ENCODE measurements at places on chromosomes 4 and X.

DNA sequence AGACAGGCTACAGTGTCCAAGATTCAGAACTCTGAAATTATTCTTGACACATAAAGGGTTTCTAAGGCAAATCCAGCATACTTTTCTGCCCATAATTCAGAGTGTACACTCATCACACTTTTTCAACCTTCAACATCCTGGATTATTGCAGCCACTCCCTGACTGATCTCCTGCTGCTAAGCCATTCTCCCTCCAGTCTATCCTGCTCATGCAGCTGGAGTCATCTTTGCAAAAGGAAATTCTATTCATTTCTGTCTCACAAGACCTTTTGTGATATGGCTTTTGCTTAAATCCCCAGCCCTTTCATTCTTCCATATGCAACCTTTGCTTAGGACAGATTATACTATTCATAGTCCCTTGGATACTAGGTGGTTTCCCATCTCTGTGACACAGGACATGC is 236.1 kb upstream of the LDB2 start:
- DNase-seq = no peak

DNA sequence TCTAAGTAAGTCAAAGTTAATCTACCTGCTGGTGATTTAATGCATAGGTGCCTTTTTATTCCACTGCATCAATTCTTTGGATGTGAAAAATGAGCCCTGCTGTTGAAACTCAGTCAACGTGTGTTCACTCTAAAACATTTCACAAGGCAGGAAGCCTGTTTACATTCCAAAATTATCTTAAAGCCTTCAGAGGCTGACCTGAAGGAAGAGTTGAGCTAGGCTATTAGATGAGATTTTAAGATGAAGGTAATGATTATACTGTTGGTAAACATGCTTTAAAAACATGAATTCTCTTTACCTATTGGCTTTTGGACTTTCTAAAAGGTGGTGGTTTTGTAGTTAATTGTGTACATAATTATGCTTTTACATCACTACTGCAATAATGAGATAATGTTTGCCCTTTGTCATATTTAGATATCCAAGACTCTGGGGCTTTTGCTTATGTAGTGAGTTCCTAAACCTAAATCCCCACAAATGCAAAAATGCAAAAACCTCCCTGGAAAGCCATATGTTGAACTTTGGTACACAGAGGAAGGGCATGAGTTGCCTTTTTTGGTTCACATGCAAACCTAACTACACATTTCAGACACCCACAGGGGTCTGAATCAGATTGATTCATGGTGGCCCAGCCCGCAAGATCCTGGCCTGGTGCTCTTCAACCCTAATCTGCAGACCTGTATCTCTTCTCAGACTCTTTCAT is 92.3 kb downstream of the KLHL8 start:
- no peak for DNase-seq

DNA sequence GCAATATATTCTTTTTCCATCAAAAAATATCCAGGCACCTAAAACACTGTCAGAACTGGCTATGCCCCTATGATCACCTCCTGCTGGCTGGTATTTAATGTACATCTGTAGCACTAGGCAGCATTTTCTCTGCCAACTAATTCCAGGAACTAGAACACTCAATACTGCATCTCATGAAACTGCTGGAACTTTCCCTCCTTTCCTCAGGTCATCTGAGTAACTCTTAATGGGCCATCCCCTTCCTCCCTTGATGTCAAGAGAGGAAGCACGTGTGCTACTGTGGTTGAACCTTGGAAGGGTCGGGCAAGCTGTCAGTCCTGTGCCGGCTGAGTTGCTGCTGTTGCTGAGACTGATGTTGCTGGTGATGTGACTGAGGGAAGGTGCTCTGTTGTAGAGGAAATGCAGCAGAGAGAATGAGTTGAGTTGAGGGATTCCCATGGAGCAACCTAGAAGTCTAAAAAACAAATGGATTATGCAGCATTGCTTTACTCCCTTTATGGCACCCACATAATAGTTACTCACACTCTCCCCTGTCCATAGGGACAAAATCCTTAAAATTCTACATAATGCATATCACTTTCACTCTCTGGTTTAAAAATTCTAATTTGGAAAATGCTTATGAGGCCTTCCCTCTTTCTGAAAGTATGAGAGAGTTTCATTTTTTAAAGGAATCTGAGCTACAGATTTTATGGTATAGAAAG is 39.5 kb downstream of the TMEM165 start:
- peak; percentile 65 for DNase-seq

- DNase-seq = peak; percentile 64
These were observed 97.5 kb upstream of the ZNF518B start for GRCh38 chr4:10554694-10555093.

DNA sequence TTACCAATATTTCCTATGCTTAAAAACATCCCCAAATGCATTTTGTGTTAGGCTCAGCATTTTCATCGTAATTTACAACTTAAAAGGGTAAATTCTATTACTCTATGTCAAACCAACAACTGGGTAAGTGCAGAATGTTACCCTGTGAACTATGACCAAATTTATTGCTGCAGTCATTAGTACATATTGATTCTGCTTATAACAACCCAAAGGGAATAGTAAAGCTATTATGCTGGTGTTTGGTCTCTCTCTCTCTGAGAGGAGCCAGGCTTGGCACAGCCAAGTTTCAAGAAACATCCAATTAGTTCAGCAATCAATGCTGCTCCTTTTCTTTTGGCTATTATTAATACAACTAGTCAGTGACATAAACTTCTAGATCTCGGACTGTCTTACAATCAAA is 747.7 kb downstream of the CENPC start:
- no peak for DNase-seq

DNA sequence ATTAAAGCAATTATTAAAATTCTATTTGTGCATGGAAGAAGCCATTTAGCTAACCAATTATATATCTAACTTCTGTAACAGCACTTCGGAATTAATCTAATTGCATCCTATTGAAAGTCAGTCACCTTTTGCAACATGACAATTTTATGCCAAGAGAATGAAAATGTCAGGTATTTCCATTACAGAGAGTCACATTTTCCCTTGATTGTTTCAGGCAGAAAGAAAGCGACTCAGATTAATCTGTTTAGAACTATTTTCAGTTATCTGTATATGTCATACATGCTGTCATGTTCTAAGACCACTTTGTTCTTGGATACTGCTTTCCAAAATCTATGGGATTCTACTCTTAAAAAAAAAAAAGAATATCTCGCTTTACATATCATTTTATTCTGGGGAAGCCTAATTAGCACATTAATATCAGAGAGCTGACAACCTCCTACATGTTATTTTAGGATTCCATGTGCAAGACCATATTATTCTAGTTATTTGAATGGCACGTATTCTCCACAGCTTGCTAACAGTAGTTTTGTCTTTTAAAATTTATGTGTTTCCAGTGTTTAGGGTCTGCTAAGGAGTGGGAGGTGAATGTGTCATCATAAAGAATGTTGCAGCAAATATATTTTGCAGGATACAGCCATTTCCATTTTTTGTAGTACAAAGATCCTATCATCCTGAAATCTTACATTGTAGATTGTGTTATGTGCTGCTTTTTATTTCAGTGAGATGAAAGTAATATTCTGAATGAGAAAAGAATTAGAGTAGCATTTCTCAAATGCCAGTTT is 31.7 kb downstream of the GALNT7 start:
- no peak for DNase-seq

- DNase-seq = no peak
These were observed 131.9 kb downstream of the ANXA5 start for GRCh38 chr4:121564840-121565375.

DNA sequence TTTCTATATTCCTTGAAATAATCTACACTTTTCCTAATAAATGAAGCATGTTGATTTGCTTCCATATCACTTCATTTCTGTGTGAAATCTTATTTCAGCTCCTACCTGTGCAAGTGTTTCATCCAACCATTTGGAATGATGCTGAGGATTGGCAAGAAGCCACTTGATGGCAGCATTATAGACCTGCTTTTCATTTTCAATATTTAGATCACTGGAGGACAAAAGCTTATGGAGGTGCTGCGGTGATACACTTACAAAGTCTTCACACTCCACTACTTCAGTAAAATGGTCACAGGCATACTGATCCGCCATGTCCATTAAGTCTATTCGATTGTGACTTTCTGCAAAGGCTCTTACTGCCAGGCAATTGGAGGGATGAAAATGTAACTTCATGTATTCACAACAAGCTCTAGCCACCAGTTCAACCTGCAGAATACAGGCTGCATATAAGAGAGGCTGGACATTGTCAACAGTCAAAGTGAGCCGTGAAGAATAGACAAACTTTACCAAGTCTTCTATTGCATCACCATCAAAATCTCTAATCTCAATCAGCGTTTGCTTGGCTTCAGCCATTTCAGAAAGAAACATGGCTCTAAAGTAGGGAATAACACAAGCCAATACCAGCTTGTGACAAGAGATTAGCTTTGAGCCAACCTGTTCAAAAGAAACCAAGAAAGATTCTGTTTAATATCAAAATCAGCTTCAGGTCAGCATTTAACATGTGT is 35.1 kb downstream of the KLHL8 start:
- no peak for DNase-seq

DNA sequence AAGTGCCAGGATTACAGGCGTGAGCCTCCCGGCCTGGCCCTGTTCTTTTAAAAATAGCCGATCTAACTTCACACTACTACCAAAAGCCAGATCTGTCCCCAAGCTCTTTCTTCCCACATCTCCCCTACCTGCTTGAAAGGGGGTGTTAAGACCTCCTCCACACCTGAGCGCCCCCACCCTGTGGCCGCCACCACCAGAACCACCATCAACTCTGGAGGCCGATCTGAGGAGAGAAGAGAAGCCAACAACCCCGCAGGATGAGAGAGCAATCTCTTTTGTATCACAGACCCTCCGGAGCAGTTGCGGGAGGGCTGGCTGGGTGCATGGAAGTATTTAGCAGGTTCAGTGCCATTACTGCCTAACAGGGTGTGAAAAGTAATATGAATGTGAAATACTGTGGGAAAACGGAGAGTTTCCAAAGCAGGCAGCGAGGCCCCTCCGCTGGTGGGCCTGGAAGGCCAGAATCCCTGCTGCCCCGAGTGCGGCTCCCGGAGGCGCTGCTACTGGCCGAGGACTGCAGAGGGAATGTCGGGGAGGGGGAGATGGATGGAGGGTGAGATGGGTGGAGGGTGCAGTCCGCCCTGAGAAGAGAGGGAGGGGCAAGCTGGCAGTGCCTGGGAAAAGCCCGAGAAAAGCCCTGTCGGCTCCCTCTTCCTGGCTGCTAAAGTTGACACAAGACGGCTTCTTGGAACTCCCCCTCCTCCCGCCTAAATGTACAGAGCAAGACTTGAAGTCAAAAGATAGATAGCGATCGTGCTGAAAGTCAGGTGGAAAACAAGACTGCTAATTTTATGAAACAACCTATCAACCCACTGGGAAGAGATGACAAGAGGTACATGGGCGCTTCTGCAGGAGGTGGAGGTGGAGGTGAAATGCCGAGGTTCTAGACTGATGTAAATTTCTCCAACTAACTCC is 22.3 kb downstream of the HAND2 start:
- no peak for DNase-seq

- DNase-seq = no peak
These were observed 140.7 kb downstream of the RPS6KA6 start for GRCh38 chrX:84047339-84047738.

DNA sequence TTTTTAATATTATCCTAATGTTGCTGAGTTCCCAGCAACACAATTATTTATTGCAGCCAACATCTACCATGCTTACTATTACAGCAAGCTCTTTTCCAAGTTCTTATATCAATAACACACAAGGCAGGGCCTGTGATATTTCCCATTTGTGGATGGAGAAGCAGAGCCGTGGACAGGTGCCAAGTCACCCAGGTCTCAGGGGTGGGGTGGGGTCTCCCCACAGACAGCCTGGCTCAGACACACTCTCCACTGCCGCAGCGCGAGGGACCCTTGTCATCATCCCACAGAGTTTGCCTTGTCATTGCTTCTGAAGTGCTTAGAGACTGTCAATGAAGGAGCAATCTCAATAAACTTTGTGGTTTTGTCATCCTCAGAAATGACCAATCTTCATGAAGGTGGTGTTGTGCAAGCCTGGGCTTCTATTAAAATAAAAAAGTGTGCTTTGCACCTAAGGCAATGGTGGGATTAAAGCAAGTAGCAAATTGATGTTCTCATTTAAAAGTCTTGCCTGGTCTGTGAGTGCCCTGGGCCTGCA is 76.1 kb downstream of the SORBS2 start:
- DNase-seq = no peak

DNA sequence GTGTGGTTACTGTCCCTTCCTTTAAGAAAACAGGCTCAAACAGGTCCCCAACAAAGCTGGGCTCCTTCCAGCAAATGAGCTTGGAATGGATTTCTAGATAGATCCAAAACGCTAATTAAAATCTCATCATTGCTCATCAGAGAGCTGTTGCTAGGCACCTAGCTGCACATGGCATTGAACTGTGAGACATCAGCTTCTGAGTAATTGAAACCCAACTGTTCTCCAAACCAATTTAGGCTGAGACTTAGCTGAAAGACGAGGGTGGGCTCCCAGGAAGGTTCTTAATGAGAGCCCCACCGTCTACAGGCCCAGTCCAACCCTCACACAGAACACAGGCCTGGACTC is 59.1 kb downstream of the FAM184B start:
- no peak for DNase-seq

DNA sequence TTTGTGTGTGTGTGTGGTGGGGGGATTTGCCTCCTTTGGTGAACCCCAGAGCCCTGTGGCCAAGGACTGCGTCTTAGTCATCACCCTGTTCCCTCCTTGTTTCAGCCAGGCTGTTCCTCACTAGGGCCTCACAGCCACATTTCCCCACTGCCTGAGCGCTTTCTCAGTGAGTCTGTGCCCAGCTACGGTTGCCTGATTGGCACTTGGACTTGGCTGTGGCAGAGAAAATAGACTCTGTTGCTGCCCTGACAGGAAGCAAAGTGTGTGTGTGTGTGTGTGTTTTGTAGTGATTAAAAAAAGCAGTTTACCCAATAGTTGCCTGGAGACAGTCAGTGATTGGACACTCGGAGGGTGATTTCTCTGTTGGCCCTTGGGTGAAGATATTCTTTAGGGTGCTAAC is 113.0 kb downstream of the UCHL1 start:
- no peak for DNase-seq

- DNase-seq = no peak
These were observed 345.8 kb upstream of the CASK start for GRCh38 chrX:42269186-42269585.

DNA sequence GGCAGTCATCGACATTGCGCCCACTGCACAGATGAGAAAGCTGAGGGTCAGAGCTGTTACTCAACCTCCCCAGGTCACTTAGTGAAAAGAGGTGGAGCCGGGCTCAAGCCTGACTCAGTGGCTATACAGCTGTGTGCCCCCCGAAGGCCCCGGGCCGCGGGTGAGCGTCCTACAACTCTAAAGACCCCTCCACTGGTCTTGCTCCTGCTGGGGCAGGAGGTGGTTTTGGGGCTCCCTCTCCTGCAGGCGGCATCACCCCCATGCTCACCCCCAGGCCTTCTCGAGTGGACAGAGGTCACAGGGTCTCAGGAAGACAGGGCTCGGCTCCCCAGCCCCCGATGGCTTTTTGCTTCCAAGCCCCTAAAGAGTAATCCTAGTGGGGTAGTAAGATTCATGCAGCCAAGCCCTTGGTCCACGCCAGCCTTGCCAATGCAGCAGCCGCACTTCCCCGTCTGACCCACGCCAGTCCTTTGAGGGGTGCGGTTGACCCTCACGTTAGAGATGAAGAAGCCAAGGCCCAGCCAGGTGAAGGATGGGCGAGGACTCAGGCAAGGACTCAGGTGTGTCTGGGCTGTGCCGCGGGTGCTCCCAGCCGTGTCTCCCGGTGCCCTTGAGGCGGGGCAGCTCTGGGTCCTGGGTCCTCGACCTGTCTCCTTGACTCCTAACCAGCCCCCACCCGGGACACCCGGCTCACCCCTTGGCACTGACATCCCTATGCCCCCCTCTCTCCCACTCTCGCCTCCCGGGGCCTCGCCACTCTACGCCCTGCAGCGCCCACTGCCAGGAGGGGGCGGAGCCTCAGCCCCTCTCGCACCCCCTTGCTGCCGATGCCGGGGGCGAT is 200.4 kb downstream of the AFAP1 start:
- DNase-seq = no peak

- DNase-seq = no peak
These were observed 1238.3 kb downstream of the TECRL start for GRCh38 chr4:63170923-63171322.
